NCI-H446 treated with DMSO at 0.1 percent for 48 hours (cell line): ENCODE measurements at places on chromosomes 16 and 17.

GRCh38 chr16:59192551-59193199 lies 458.6 kb upstream of the GOT2 start:
- no peak for DNase-seq

- DNase-seq: no peak
Observed at GRCh38 chr16:893360-893759, 77.4 kb downstream of the LMF1 start.

DNA sequence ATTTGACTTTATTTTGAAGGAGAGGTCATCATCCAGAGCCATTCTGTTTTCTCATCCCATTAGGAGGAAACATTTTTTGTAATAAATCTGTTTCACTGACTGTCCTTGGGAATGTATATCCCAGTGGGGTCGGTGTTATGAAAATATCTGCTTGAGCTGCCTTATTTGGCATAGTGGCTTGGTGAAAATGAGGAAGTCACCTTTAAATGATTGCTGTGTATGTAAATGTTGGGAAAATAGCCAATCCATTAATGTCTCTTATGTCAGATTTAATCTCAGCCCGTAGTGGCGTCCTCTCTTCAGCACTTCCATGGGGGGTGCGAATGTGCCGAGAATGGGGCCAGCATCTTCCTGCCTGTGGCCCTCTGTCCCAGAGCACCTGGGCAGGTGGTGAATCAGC lies 57.6 kb downstream of the BANP start:
- DNase-seq: no peak

GRCh38 chr16:27103954-27104353 lies 37.2 kb downstream of the C16orf82 start:
- DNase-seq: no peak

DNA sequence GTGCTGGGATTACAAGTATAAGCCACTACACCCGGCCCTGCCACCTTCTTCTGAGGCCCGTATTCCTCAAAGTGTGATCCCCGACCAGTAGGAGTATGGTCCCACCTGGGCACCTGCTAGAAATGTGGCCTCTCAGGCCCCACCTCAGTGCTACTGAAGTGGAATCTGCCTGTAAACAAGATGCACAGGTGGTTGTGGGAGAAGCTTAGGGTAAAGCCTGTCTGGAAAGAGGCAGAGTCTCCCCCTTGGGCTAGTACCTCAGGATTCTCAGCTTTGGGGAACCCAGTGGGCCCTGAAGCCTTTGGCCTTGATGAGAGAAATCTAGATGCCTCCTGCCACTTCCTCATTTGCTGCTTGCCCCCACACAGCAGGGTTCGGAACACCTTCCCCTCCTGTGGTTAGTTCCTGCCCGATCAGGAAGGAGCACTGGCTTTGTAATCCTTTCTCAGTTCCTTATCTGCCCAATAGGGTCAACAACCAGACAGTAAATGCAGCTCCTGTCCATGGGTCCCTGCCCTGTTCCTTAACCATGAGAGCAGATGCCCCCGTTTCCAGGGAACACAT lies 25.2 kb downstream of the TK2 start:
- DNase-seq: no peak

- no peak for DNase-seq
Observed at GRCh38 chr16:5502467-5502869, 404.9 kb upstream of the EEF2KMT start.

DNA sequence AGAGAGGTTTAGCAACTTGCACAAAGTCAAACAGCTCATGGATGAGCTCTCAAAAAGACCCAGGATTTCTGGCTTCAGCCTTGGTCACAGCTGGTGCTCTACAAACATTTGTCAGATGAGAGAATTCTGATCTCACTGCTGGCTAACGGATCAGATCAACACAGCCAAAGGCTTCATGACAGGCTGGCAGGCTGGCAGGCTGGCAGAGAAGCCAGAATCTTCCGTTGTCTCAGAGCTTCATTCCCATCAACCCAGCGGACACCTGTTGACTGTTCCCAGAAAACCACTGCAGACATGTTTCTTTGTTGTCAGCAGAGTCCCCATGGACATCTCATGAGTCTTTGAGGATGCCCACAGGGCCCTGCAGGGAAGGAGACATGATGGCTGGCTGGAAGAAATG lies 303.8 kb upstream of the ASIC2 start:
- no peak for DNase-seq
